ENCODE measurements at places on chromosomes 11 and 22. TPM values are rescaled to one million over a fixed set of nuclear protein-coding genes. Genes with fewer than 3 reads are reported as not detected.

Gene PKDREJ
- not detected for total RNA-seq

Gene SAA4
- total RNA-seq = not detected

Gene LGALS12
- total RNA-seq = not detected

Gene GPR83
- not detected for total RNA-seq

Gene NXPE1
- total RNA-seq = not detected

Gene P2RX6
- 1.1 TPM for total RNA-seq
